ENCODE measurements at places on chromosomes 5 and 9.

GRCh38 chr5:73498057-73498992 lies at the start of gene BTF3:
TSS of gene BTF3 (plus strand) at chr5:73498442. CDS start at chr5:73498668, 226 bp downstream.
- peak; percentile 98 for DNase-seq

DNA sequence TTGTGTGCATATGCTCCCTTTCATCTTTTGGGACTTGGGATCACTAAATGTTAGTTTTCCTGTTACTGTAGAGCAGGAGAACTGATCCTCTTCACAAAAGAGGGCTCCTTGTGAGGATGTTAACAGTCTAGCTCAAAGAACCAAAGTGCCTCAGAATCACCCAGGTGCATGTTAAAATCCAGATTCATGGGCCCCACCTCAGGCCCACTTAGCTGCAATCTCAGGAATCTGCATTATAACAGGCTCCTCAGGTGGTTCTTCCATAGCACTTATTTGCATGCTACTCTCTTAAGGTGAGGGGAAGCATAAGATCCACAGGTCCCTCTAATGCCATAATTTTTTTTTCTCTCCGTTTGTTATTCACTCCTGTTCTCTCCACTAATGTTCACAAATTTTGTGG lies 14.8 kb upstream of the MEF2C start:
- no peak for DNase-seq

DNA sequence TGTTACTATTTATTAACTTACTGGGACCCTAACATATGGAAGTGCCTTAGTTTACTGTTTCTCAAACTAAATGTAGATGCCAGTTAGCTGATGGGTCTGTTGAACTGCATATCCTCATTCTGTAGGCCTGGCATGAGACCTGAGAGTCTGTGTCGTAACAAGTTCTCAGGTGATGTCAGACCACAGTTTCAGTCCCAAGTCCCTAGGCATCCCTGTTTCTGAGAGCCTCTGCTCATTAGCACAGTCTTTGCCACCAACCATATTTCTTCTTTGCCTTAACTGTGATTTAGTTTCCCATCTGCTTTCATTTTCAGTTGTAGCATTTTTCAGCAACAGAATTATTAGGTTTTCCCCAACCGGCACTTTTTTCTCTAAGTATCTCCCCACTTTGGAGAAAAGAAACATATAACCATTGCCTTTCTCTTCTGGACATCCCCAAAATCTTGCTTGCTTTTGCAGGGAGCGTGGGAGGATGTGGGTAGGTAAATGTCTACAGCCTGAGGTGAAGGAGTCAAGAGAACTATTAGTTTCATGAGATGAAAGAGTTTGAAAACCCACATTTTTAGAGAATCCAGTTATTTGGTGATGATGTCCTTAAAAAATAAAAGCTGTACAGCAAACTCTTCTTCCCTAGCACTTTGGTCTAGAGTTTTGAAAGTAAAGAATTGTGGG lies 74.6 kb downstream of the NUDT12 start:
- no peak for DNase-seq

DNA sequence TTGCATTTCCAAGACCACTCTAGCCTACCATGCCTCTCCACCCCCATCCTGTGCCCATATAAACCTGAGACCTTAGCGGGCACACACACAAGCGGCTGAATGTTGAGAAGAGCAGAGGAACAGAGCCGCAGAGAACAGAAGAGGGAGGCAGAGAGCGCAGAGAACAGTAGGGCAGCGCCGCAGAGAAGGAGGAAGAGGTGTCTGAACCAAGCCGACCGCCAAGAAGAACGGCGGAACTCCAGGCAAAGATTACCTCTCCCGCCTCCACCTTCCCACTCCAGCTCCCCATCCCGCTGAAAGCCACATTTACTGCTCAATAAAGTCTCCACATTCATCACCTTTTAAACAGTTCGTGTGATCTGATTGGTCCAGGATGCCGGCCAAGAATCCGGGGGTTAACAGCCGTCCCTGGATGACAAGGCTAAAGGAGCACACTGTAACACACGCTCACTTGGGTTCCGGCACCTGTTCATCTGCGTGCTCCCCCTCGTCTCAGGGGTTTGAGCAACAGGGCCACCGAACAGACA lies 33.2 kb downstream of the GRIN3A start:
- DNase-seq, result no peak

DNA sequence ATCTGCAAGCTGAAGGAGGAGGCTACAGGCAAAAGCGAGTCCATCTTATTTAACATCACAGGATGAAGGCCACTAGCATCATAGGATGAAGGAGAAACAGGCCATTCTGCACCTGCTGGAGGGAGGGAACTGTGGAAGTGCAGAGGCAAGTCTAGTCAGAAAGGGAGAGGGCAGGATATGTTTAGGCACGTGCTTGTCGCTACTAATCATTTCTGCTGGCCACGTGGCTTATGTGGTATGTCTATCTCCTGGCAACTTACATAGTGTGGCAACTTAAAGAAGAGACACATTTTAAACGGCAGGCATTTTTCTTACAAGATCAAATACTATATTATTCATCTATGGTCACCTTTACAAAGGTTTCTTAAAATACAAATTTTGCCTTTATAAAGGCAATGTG lies 74.0 kb downstream of the GNAQ start:
- DNase-seq, result no peak

- no peak for DNase-seq
These were observed 117.4 kb downstream of the CCDC171 start for GRCh38 chr9:15670246-15670645.

GRCh38 chr5:66467564-66467963 lies 128.6 kb upstream of the MAST4 start:
- no peak for DNase-seq

- no peak for DNase-seq
These were observed 248.9 kb downstream of the ADAMTSL1 start for GRCh38 chr9:18722882-18723281.
